Progenitor cell of endocrine pancreas (in vitro differentiated cells): ENCODE measurements at places on chromosomes 13 and 19.

GRCh38 chr19:51737924-51738323 lies 13.8 kb downstream of the FPR1 start:
- no peak for DNase-seq

- DNase-seq = no peak
Observed at GRCh38 chr19:10808937-10809649, 26.9 kb downstream of the TMED1 start.

DNA sequence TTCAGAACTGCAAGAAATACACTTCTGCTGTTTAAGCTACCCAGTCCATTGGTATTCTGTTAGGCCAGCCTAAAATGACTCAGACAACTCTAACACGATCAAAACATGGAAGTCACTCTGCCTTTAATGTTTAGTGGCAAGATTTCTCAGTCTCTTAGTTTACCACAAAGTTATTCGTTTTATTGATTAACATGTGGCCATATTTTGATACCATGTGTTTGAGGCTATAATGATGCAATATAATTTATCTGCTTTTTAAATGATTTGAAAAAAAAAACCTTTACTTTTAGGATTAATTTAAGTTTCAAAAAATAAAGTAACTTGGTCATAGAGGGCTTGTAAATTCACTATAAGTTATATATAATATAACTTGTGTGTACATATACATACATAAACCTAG lies 223.4 kb downstream of the SPRY2 start:
- DNase-seq = no peak

GRCh38 chr19:39679791-39680168 lies 24.1 kb downstream of the LGALS16 start:
- DNase-seq = no peak

DNA sequence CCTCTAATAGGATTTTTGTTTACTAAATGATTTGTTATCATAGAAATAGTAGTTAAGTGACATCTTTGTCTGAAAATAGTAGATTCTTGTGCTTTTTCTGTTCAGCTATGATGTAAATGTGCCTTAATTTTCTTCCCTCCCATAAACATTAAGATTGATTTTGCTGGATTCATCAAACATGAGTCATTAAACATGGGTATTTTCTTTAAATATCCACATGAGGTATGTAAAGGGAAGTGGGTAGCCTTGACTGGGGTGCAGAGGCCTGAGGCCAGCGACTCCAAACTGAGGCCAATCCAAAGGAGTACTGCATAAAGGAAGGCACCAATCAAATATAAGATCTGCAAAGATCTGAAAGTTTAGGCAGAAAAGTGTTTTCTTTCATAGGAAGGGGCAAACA lies 3.7 kb downstream of the ZNF136 start:
- no peak for DNase-seq

- DNase-seq = no peak
Observed at GRCh38 chr19:6958791-6959190, 62.4 kb downstream of the MBD3L2B start.

GRCh38 chr19:4811328-4812131 lies 20.0 kb downstream of the TICAM1 start:
- peak; percentile 89 for DNase-seq

DNA sequence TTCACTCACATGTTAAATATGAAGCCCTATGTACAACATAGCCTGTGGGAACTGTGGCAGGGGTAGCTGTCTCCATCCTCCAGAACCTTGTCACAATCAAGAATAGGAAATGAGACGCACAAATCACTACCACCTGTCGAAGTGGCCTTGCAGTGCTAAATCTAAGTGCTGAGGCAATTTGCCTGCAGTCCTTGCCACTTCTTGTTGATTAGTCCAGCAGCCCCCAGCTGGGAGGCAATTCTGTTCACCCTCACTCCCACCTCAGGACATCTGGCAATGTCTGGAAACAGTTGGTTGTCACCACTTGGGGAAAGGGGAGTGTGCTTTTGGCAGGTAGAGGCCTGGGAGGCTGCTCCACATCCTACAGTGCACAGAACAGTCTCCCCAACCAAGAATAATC lies 10.7 kb downstream of the RFX2 start:
- no peak for DNase-seq

GRCh38 chr19:3324405-3324856 lies 42.0 kb upstream of the NFIC start:
- peak; percentile 57 for DNase-seq

- no peak for DNase-seq
Observed at GRCh38 chr19:10514211-10515145, 2.8 kb downstream of the S1PR5 start.

DNA sequence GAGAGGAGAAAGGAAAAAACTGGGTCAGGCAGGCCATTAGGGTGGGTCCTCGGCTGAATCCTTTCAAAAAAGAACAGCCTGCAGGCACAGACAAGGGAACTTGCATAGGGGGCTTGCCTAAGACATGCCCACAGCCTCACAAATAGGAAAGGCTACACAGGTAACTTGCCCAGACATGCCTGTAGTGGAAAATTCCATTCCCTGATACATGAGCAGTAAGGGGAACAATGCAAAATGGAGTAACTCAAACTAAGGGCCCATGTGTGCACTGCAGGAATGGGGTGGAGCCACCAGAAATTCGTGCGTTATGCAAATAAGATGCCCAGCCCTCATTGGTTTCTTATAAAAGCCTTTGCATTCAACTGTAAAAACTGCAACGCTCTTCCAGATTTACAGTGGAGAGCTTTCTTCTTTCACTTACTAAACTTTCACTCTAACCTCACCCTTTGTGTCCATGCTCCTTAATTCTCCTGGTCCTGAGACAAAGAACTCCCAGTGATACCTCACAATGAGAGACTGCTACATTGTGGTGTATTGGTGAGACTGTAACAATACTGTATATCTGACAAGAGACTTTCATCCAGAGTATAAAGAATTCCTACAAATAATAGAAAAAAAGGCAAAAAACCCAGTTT lies 59.5 kb upstream of the SLITRK1 start:
- DNase-seq = no peak

- DNase-seq = no peak
Observed at GRCh38 chr19:50947123-50947522, 5.7 kb downstream of the KLK5 start.
